ENCODE measurements at places on chromosomes 11 and 22.
A peak's percentile ranks its signal among the peaks of the same experiment; 100 is the strongest.

DNA sequence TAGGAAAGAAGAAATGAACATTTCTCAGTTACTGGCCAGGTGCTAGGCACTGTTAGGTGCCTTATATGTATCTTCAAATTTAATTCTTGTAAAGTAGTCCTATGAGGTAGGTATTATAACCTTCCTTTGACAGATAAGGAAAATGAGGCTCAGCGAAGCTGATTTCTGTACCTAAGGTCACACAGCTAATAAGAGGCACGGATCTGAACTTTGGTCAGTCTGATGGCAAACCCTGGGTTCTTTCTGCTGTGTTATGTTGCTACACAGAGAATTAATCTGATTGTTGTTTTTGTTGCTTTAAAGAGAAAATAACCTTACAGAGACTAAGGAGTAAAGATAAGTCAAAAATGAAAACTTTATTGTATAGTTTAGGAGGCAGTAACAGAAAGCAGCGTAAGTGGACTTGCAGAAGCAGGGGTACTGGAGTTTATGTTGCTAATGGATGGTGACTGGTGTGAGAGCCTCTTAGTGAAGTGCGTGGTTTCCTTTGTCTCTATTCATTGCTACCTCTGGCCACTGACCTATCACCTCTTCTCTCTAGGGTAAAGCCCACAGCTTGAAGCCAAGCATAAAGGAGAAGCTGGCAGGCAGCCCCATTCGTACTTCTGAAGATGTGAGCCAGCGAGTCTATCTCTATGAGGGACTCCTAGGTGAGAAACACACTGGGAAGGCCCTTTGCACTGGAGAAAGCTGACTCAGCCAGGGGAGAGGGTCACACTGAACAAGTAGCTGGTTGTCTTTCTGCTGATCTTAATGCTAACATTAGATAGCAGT lies 38.3 kb downstream of the MADD start:
- DNase-seq = no peak

GRCh38 chr11:17595526-17596309 lies 48.7 kb downstream of the OTOG start:
- no peak for DNase-seq

GRCh38 chr11:75986966-75987365 lies 172.0 kb downstream of the UVRAG start:
- DNase-seq = no peak

DNA sequence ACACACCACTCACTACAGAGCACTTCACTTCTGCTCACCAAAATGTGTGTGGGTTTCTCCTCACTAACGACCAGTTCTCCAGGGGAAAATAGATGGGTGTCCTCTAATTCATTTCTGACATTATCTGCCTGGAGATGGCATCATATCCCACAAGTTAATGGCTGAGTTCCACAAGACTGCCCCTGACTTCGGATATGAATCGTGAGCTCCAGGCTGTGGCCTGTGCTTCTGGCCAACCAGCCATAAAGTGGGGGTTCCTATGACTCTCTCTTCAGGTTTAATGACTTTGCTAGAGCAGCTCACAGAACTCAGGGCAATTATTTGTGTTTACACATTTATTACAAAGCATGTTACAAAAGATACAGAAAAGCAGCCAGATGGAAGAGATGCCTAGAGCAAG lies 113.0 kb upstream of the SYT13 start:
- DNase-seq = no peak

- DNase-seq = no peak
Observed at GRCh38 chr11:43988040-43988817, 45.8 kb downstream of the C11orf96 start.

- no peak for DNase-seq
Observed at GRCh38 chr11:12008790-12009616, 577 bp upstream of the DKK3 start.

DNA sequence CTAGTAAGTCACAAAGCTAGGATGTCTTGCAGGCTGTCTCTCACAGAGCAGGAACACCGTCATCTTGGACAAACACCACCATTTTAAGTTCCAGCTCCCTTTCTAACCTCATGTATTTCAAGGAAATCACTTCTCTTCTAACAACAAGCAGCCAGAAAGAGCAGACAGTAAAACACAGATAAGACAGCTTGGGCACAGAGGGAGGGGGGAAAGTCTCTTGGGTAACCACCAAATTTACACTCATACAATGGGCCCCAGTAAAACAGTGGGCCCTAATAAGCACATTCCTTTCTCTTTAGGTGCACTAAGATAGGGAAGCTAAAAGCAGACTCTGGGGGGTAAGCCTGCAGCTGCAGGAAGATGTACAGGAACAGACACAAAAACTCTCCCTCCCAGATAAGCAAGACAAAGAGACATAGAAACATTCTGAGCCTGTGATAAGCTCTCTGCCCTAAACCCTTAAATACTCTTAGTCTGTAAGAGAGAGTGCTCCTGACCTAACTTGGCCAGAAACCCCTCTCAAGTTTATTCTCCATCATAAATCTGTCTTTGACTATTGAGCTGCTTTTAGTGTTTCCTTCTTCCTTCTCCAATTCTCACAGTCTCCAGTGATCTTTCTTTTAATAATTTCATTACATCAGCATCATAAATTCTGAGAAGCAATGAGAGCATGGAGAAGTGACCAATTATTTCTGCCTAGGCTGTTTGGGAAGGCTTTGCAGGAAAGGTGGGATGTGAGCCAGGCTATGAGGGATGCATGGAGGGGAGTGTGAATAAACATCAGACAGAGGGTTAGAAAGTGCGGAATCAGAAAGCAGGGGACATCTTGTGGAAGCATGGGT lies 7.4 kb downstream of the OR10D3 start:
- no peak for DNase-seq

DNA sequence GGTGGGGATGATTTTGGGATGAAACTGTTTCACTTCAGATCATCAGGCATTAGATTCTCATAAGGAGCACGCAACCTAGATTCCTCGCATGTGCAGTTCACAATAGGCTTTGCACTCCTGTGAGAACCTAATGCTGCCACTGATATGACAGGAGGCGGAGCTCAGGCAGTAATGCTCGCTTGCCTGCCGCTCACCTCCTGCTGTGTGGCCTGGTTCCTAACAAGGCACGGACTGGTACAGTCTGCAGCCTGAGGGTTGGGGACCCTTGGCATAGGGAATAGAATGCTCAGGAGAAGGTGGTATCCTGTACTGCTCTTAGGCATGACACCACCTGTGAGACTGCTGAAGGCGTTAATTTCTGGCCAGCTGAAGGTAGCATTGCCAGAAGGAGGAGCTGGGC lies 47.0 kb downstream of the STIM1 start:
- DNase-seq = no peak

- DNase-seq = no peak
Observed at GRCh38 chr22:25511725-25512124, 52.8 kb upstream of the GRK3 start.

DNA sequence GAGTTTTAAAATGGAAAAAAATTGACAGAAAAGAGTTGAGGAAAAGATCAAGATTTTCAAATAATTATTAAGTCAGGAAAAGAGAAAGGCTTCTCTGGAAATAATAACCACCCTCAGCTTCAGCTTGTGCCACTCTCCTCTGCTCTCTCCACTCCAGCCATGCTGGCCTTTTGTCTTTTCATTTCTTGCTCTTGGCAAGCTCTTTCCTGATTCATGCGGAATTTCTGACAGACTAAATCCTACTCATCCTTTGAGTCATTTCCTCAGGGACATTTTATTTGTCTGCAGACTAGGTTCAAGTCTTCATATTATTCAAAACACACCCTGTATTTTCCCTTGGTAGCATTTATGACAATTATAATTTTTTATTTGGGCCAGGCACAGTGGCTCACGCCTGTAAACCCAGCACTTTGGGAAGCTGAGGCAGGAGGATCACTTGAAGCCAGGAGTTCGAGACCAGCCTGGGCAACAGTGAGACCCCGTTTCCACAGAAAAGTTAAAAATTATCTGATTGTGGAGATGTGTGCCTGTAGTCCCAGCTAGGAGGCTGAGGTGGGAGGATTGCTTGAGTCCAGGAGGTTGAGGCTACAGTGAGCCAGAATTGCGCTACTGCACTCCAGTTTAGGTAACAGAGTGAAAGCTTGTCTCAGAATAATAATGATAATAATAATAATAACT lies 7.8 kb upstream of the P4HA3 start:
- DNase-seq = no peak

GRCh38 chr22:31495343-31495742 lies 993 bp upstream of the SFI1 start:
- DNase-seq = no peak

DNA sequence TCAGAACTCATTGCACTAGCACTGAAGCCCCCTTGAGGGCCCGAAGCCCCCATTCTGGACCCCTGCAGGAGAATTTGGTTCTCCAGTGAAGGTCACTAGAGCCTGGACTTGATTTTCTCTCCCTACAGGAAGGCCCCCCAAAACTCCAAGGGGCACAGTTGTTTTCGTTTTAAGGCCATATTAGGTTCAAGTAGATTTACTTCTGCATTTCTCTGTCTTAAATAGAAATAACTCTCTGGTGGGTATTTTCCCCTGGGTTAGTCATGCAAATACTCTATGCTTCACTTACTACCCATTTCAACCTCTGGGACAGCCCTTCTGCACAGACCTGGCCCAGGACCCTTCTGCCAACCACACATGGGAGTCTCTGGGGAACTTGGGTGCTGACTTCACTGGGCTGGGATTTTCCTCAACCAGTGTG lies 41.6 kb downstream of the WEE1 start:
- DNase-seq = no peak

DNA sequence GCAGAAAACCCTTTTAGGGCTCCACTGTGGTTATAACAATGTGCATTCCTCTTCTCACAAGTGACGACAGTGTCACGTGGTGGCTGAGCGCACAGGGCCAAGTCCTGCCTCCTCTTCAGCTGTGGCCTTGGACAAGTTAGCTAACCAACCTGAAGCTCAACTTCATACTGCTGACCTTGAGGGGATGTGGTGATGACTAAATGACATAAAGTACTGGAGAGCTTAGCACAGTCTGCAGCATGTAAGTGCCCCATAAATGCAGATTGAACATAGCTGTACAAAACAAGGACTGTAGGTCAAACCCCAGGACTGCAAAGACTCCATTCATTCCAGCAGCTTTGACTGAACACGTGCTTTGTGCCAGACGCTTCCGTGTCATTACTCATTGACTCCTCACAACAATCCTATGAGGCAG lies 20.1 kb upstream of the MRGPRX2 start:
- no peak for DNase-seq

DNA sequence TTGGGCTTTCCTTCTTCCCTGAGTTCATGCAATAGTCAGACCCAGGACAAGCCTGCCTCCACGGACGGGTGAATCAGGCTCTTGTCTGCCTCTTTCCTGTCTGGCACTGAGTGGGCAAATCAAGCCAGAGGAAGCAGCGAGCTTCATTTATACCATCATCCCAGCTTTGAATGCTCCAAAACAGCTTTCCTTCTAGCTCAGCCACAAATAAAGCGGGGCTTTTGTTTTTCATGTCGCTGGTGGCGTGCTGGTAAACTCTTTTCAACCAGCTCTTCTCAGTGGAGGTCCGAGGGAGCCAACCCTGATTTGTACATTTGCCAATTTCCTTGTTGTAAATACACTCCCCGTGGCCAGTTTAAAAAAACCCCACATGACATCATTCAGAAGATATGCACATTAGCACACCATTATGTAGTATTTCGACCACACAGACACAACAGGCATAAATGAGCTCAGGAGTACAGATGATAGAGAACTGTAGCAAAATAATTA lies 8.6 kb downstream of the C11orf91 start:
- no peak for DNase-seq

DNA sequence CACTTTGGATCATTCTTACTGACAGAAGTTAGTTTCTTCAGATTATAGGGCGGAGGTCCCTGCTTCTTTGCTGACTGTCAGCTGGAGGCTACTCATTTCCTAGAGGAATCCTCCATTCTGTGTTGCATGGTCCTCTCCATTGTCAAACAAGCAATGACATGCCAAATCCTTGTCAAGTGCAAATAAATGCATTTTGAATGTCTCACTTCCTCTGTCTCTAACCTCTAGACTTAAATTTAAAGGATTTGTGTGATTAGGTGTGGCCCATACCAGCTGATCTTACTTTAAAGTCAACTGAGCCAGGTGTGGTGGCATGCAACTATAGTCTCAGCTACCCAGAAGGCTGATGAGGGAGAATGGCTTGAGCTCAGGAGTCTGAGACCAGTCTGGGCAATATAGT lies 458.4 kb upstream of the CCDC179 start:
- no peak for DNase-seq

GRCh38 chr22:45709060-45709739 lies 37.6 kb downstream of the ATXN10 start:
- DNase-seq = no peak

GRCh38 chr22:36940676-36941075 lies 27.2 kb downstream of the CSF2RB start:
- DNase-seq = no peak

- no peak for DNase-seq
Observed at GRCh38 chr11:7254731-7255291, 3.1 kb downstream of the SYT9 start.

GRCh38 chr11:134864233-134864967 lies 452.4 kb upstream of the B3GAT1 start:
- no peak for DNase-seq

- DNase-seq = no peak
Observed at GRCh38 chr11:65854161-65854592, 3.8 kb downstream of the CFL1 start.

- DNase-seq = peak; percentile 38
Observed at GRCh38 chr11:61752117-61752924, at the start of gene MYRF. TSS of gene MYRF (plus strand) at chr11:61752636. CDS start at chr11:61752745, 109 bp downstream.

- DNase-seq = no peak
Observed at GRCh38 chr11:60991457-60991856, 20.0 kb downstream of the CD6 start.

GRCh38 chr22:48096851-48097665 lies 1334.6 kb downstream of the TBC1D22A start:
- no peak for DNase-seq

DNA sequence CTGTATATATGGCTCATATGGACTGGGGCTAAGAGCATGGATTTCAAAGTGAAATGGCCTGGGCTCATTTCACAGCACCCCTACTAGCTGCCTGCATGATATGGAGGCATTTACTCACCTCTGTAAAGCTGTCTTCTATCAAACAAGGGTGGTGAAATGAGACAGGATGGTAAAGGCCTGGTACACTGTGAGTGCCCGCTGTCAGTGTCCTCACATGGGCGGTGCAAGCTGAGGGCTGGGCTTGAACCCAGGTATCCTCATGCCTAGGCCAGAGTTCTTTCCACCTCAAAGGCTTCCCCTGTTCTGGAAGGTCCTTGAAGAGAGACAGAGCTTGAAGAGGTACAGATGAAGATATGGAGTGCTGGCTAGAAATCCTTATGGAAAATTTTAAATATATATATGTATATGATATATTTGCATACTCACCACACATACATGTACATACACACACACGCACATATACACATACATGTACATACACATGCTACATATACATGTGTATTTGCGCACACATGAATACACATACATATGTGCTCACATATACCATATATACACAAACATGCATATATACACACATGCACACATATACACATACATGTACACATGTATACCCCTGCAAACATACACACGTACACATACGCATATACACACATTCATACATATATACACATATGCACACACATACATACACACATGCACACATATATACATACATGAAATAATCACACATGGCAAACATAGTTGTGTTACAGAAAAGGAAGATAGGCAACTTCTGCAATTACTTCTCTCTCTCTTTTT lies 44.7 kb downstream of the MICAL2 start:
- no peak for DNase-seq
